Eye (tissue), 1 donor: ENCODE measurements at places on chromosomes 13 and 19.
A peak's percentile ranks its signal among the peaks of the same experiment; 100 is the strongest.

- DNase-seq = peak; percentile 12
Observed at GRCh38 chr13:27928805-27929753, 9.3 kb downstream of the PDX1 start.

- DNase-seq = no peak
Observed at GRCh38 chr19:10603084-10603872, 16.2 kb upstream of the AP1M2 start.

GRCh38 chr13:83201506-83201905, 680.8 kb downstream of the SLITRK1 start:
- DNase-seq = no peak

DNA sequence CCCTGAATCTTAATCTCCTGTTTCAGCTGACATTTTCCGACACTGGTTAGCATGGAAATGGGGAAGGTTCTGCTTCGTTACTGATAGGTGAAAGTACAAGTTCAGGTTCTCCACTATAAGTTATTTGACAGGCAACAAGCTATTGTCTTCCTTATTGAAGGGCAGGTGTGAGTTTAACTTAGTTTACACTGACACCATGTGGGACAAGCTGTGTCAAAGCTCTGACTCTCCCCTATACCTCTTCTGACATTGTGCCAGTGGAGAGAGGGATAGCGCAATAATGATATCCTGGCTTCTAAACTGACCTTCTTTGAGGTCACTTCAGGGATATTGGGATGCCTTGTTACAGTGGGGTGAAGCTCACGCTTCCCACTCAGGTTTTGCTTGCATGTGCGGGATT, 587.0 kb upstream of the SLITRK5 start:
- DNase-seq = no peak

DNA sequence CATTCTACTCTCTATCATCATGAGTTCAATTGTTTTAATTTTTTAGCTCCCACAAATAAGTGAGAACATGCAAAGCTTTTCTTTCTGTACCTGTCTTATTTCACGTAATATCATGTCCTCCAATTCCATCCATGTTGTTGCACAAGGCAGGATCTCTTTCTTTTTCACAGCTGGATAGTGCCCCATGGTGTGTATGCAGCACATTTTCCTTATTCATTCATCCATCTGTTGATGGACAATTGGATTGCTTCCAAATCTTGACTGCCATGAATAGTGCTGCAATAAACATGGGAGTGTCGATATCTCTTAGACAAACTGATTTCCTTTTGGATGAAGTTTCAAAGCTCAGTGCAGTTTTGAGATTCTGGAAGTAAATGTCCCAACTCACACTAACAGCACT, 326.9 kb downstream of the FGF9 start:
- DNase-seq = no peak

- DNase-seq = no peak
Observed at GRCh38 chr13:93853912-93854311, 625.6 kb downstream of the DCT start.

GRCh38 chr13:20550799-20551198, 16.2 kb upstream of the IFT88 start:
- no peak for DNase-seq

DNA sequence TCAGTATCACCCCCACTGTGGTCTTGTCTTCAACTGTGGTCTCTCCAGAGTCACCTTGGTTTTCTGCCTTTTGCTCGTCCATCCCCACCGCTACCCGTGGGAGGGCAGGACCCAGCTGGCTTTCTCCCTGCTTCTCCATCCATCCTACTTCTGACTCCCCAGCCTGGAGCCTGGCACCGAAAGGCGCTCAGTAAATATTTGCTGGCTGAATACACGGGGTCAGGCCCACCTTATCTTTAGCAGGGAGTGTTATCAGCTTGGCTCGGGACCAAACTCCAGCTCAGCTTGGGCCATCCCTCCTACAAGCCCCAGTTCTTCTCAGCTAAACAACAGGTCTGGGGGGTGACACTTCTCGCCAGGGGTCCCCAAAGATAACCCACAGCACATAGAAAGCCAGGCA, 62.0 kb upstream of the KLF2 start:
- DNase-seq = no peak

DNA sequence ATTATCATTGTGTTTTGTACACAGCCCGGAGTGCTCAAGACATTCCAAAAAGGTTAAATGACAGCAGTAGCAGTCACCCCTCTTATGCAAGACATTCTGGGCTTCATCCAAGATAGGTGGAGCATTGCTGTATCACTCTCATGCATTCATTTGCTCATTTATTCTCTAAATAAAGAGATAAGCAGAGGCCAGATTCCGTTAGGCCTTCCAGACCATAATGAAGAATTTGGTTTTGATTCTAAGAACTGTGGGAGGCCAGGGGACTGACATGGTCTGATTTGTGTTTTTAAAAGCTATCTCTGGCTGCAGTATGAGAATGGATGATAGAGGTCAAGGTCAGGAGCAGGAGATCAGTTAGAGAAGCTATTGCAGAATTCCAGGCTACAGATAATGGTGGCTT, 145.8 kb downstream of the KCNRG start:
- DNase-seq = no peak

DNA sequence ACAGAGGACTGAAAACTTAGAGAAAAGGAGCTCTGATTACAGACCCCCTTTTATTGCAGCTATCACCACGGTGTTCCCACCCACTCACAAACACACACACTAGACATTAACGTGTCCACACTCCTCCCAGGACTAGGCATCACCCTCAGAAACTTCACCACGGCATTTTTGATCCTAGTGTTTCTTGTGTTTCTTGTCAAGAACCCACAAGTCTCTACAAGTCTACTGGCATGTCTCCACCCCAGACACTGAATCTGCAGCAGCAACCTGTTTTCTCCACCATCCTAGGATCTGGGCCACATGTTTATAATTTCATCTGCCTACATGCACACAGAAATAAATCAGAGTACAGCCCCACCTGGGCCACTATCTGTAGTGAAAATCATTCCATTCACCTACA, 4.3 kb downstream of the ZNF486 start:
- no peak for DNase-seq

DNA sequence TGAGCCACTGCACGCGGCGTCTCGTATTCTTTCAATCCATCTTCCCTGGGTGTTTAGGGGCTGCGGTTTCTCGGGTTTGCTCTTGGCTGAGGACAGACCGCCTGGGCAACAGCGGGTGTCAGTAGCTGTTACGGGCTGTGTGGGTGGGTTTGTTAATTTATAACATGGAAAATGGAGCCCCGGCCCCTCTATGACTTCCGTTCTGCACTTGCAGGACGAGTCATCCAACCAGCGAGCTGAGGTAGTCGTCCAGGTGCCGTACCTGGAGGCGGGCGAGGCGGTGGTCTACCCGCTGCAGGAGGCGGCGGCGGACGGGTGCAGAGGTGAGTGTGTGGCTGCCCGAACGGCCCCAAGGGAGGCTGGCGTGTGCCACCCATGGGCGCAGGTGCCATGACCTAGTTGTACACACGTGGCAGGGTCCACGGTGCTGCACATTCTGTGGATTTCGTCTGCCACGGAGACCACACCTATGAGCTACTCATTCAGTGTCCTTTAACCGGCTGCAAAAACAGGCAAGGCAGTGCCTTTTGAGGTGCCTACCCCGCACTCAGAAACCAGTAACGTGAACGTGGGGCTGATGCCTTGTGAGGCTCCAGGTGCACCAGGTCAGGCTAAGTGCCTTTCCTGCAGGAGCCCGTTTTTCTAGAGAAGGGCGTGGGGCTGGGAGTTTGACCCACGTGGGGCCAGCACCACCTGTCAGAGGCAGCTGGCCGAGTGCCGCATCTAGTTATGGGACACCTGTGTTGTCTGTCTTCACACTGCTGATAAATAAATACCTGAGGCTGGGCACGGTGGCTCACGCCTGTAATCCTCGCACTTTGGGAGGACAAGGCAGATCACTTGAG, 10.9 kb downstream of the POLR2E start:
- no peak for DNase-seq

- DNase-seq = no peak
Observed at GRCh38 chr19:50547385-50548190, 20.6 kb downstream of the LRRC4B start.

GRCh38 chr19:53768401-53768800, 55.7 kb downstream of the NLRP12 start:
- no peak for DNase-seq

GRCh38 chr19:45376045-45376724, 5.8 kb upstream of the ERCC2 start:
- peak; percentile 70 for DNase-seq

DNA sequence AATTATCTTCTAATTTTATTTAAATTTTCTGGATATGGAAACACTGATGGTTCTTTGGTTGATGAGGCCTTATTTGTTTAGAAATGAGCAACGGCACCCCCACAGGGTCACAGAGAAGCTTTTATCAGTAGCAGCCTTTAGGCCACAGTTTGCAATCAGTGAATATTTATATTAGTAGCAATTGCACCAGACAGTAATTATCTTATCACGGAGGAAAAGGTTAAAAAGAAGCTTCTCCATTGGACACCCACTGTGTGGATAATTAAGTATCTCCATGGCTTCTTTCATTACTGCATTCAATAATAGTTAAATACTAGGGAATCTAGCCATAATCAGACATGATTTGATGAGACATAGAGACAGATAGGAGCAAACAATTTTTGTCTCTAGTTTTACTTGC, 2099.2 kb upstream of the PCDH20 start:
- peak; percentile 1 for DNase-seq

DNA sequence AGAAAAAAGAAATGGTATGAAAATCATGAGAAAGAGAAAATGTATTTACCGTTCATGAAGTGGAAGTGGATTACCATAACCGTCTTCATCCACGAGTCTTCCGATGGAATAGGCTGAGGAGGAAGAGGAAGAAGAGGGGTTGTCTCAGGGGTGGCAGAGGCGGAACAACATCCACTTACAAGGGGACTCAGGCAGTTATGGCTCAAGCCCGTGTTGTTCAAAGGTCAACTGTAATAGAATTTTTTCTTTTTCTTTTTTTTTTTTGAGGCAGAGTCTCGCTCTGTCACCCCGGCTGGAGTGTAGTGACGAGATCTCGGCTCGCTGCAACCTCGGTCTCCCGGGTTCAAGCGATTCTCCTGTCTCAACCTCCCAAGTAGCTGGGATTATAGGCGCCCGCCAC, 16.9 kb upstream of the ADGRL1 start:
- DNase-seq = no peak

DNA sequence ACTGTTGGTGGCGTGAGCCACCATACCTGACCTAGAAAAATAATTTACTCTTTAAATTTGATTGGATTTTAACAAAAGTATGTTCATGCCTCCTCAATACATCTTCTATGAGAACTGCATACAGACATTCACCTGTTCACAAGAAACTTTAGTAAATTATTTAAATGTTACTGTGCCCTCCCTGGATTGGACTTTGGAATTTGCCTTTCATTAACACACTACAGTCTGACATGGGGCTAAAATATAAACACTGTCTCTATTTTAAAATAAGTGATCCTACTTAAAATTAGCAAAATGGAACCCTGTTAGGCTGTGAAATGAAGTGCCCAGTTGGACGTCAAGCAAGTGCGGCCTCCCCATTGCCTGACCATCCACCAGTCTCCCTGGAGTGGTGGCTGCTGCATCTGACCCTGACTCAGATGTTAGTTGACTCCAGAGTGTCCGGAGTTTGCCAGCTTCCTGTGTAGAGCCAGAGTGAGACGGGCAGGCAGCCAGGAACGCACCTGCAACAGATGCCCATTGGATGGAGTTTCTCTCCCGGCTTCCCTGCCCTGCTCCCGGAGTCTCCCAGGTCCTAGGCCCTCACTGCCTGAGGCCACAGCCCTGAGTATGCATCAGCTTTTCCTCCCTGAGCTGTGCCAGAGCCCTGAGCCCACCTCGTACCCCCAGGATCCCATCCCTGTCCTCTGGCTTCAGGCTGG, 45.9 kb upstream of the ATP11A start:
- DNase-seq = no peak

DNA sequence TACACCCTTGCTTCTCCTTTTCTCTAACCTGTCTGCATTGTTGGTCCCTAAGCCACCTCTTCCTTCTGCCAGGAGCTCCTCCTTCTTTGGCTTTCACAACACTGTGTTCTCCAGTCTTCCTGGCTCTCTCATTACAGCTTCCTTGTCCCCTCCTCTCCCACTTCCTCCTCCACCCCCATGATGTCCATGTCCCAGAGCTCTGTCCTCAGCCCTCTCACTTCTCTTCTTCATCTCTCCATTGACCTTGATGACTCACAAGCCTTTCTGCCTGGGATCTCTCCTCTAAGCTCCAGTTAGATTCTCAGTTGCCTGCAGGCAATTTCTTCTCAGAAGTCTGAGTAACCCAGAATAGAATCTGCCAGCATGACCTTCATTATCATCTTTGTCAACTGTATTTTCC, 100.3 kb upstream of the WASF3 start:
- no peak for DNase-seq

DNA sequence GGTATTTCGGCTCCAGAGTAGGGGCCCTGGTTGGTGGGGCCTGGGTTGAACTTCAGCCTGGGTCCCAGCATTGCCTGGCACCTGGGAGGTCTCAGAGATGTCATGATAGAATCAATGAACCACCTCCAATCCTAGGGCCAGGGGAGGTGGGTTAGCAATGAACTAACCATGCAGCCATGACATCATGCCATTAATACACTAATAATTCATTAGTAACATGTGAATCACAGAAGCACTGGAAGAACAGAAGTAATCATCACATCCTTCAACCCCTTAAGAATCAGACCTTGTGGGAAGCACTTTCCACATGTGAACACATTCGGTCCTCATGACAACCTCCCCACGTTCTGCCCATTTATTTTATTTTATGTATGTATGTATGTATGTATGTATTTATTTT, 6.9 kb downstream of the NOSIP start:
- DNase-seq = no peak

DNA sequence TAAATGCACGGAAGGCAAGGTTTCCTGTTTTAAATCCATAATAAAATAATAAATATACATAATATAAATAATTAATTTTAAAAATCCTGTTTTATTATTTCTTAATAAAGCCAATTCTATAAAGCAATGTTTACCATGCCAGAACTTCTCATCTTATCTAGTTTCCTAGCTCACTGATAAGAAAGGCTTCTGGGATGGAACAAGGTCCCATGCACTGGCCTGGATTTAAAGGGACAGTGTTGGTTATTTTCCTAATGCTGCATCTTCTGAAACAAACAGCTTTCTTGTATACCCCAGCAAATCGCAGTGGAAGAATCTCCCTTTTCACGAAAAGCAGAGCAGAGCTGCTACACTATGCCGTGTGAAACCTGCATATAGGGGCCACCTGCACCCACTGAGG, 68.8 kb downstream of the LNX2 start:
- no peak for DNase-seq

DNA sequence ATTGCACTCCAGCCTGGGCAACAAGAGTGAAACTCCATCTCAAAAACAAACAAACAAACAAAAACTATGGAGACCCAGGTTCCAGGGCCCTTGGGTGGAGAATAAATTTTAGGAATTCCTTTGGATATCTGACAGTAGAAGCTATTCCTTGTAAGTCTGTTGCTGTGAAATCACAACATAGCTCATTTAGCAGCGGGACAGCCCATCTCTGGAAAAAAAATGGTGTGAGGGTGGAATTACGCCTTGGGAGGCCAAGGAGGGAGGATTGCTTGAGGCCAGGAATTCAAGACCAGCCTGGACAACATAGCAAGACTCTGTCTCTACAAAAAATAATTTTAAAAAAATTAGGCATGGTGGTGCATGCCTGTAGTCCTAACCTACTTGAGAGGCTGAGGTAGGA, 15.7 kb downstream of the HMGB1 start:
- no peak for DNase-seq
